ENCODE measurements at places on chromosomes 4 and X.

- peak; percentile 54 for DNase-seq
Measured at GRCh38 chrX:38151441-38151840, 69.2 kb downstream of the SRPX start.

DNA sequence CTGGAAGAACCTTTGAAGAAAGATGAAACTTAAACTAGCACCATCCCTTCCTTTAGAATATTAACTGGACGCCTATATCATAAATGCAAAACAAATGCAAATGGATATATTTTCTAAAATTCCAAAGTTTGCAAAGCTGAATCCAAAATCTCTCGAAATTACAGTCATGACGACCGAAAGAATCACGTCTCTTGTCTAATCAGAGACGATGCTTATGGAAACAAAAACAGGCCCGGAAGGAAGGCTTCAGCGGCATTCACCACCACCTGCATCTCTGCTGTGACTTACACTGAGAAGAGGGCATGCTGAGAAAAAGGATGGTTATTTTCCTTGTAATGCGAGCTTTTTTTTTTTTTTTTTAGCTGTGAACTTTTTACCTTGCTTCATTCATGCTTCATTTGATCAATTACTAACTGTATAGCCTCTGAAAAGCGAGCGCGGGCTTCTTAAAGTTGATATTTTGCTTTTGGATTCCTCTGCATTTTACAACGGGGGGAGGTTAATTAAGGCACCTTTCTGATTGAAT, 209.3 kb downstream of the SOWAHB start:
- DNase-seq = no peak

- DNase-seq = no peak
Measured at GRCh38 chrX:72395237-72395636, 89.5 kb upstream of the CITED1 start.

DNA sequence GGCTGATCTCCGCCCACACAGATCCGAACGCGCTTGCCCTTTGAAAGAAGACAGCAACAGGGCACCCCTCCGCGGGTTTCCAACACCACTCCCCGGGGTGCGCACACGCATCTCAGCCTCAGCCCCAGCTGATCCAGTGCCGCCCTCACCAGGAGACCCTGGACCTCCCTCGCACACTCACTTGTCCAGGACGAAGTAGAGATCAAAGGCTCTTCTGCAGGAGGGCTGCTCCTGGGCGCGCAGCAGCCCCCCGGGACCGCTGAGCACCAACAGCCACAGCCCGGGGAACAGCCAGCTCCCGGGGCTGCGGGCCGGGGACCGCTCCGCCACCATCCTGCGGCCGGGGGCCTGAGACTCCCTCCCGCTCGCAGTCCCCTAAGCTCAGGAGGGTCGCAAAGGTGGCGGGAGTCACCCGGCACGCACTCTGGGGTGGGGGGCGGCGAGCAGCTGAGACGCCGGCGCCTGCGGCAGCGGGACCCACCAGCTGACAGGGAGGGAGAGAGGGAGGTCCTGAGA, 743 bp downstream of the ANTXR2 start:
- peak; percentile 41 for DNase-seq

GRCh38 chr4:151628001-151628608, 132.7 kb downstream of the GATB start:
- no peak for DNase-seq

DNA sequence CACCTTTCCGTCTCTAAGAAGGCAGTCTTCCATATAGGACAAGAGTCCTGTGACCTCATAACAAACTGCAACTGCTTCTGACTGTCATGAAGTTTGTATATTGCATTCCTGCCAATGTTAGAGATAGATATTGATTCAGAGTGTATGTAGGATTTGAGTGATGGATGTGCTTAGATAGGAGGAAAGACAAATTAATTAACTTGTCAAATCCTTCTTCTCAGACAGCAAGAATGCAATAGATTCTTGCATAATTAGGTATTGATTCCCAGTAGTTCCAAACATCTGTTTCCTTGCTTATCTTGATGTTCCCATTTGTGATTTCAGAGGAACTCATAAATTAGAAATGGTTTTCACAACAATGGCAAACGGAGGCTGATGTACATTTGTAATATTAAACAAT, 555.3 kb downstream of the TRAM1L1 start:
- no peak for DNase-seq

GRCh38 chr4:1970926-1971325, 37.8 kb downstream of the NELFA start:
- DNase-seq = no peak

DNA sequence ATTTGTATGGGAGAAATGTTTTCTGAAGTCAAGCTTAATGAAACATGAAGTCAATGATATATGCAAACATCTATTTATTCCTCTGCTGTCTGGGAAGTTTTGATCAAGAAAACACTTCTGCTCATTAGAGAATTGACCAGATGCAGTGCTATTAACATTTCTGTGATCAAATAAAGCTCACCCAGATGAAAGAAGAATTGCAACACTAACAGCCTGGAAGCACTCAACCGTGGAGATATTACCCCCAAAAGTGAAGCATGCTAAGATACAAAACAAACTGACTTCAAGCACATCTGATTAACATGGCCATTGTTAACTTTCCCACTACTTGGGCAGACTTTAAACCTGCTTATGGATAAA, 73.7 kb upstream of the GUCY1A1 start:
- DNase-seq = no peak

- no peak for DNase-seq
Measured at GRCh38 chr4:15832523-15833451, 54.7 kb downstream of the CD38 start.

- DNase-seq = peak; percentile 45
Measured at GRCh38 chrX:103503163-103503852, 16.0 kb downstream of the RAB40A start.
